Epithelial cell of proximal tubule (primary cell): ENCODE measurements at places on chromosomes 3 and 15. TPM values are rescaled to one million over a fixed set of nuclear protein-coding genes. Genes with fewer than 3 reads are reported as not detected.

DNA sequence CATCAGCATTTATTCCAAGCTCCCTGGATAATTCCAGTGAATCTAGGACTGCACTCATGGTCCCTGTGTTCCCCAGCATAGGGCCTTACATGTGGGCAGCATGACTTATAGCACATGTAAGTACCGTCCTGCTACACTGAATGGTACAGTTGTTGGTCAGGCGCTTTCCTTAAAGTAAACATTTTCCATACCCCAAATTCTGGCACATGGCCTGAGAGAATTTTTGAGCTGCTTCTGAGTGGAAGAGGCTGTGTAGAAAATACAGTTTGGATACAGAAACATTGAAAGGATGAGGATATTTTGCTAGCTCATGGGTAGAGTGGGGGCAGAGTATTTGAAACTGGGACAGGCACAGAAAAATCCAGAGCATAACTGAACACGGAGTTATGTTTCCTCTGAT lies 27.6 kb downstream of the CORO2B start:
- no peak for DNase-seq

DNA sequence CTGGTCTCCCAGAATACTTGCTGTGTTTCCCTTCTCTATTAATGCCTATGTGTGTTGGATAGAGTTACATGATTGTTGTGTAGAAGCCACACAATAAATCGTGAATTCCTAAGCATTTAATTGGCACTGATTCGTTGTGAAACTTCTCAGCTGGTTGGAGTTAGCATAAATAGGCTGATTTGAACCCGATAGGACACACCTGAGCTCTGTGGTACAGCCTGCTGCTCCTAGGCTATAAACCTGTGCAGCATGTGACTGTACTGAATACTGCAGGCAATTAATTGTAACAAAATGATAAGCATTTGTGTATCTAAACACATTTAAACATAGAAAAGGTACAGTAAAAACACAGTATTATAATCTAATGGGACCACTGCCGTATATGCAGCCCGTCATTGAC lies 4.9 kb downstream of the ACAD11 start:
- DNase-seq = no peak

DNA sequence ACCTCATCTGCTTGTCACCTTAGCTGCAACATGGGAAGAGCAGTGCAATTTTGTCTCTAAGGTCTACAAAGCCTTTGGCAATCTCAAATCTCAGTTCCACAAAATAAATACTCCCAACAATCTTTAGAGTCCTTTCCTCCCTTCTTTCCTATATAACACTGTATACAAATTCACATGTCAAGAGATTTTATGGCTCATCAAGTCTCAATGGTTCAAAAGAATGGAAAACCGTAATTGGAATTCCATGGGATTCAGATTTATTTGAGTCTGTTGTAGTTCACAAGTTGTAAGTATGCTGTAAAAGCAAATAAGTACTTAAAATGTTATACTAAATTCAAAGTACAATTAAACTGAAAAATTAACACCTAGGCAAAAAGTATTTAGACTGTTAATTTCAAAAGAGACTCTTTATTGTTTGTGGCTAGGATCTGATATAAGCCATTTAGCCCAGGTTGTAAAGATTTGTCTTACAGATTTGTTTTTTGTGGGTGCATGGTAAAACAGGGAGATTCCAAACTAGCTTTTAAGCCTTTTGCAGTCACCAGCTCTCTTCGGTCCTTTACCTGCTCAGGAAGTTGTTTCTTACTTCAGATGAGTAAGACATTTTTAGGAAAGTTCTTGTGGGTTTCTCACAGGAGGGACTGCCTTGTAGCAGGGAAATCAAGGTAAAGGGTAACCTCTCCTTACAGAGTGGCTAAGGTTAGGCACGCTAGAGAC lies 50.1 kb downstream of the CMSS1 start:
- no peak for DNase-seq

DNA sequence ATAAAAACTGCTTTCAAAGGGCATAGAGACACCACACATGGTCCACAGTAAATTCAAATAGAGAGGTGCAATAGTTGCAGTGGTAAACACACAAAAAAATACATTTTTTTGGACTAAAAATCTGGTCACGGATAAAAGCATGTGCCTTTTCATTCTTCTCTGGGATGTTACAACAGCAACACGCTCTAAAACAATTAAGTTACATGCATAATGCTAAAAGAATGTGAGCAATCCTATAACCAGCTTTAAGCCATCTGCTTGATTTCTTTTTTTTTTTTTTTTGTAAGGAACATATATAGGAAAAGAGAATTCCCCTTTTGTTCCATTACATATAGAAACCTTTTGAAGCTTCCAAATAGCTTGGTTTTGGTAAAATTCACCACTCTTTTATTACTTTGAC lies 20.0 kb downstream of the WNT5A start:
- DNase-seq = no peak

- DNase-seq = no peak
These were observed 138.9 kb upstream of the FRMD4B start for GRCh38 chr3:69524816-69525215.

Gene LMCD1
- 69.0 and 70.2 TPM in 2 replicates for total RNA-seq

GRCh38 chr3:114417265-114417664 lies 123.4 kb downstream of the TIGIT start:
- no peak for DNase-seq
